ENCODE measurements at places on chromosomes 4 and X.
A peak's percentile ranks its signal among the peaks of the same experiment; 100 is the strongest.

- no peak for DNase-seq
These were observed 407.1 kb downstream of the ADAM29 start for GRCh38 chr4:175325230-175325629.

- peak; percentile 94 for DNase-seq
These were observed 1.5 kb downstream of the CLCN3 start for GRCh38 chr4:169621731-169622492.

DNA sequence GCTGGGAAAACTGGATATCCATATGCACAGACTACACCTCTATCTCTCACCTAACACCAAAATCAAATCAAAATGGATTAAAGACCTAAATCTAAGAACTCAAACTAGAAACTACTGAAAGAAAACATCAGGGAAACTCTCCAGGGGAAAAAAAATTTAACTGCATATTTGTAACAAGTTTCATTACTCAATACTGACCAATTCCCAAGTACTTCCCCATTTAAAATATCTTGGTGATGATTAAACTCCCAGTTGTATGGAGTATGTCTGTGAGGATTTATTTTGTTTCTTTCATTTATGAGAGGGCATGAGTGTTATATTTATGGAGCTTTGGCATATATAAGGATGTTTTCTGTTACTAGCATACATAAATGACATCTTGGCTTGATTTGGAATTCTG lies 112.3 kb upstream of the IL15 start:
- no peak for DNase-seq

GRCh38 chr4:141640696-141641095 lies 4.3 kb downstream of the IL15 start:
- DNase-seq = no peak

DNA sequence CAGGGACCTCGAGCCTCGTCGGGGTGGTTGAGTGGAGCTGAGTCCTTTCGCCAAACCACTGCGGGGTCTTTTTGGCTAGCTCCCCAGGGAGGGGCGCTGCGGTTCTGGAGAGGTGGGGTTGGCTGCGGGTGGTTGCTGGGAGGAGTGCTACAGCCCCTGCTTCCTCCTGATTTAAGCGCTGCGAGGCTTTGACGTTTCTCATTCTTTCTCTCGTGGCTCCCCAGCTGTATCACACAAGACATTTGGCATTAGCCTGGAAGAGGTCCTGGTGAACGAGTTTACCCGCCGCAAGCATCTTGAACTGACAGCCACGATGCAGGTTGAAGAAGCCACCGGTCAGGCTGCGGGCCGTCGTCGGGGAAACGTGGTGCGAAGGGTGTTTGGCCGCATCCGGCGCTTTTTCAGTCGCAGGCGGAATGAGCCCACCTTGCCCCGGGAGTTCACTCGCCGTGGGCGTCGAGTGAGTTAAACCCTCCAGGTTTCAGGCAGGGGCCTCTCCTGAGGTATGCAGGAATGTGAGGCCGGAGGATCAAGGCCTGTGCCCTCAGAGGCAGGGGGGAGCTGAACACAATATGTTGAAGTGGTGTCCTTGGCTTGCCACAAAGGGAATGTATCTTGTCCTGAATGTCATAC lies 25.5 kb downstream of the ARHGAP36 start:
- no peak for DNase-seq

Data from CD4-positive, alpha-beta T cell treated with Interleukin-4 for 4 hours (primary cell).